MG63 (cell line): ENCODE measurements at places on chromosomes 6 and 20. TPM values are rescaled to one million over a fixed set of nuclear protein-coding genes. Genes with fewer than 3 reads are reported as not detected.
A peak's percentile ranks its signal among the peaks of the same experiment; 100 is the strongest.

DNA sequence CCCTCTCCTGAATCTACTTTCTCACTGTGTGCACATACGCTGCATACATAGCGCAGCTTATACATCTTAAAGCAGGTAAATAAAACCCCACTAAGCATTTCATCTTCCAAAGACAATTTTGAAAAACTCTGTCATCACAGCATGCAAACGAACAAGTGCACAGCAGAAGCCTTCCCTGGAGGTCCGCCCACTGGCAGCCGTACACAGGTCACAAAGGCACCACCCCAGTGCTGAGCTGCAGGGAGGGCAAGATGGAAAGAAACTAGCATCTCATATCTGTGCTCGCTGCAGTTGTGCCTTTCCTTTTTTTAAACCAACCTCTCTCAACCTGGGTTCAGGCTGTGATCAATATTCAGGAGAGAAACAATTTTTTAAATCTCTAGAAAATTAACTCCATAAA, 73.3 kb downstream of the HUS1B start:
- DNase-seq, result no peak

The NCOA3 gene
- 9.2 and 15.3 TPM in 2 replicates for total RNA-seq

GRCh38 chr6:5305968-5306626, 44.8 kb downstream of the FARS2 start:
- DNase-seq, result no peak

DNA sequence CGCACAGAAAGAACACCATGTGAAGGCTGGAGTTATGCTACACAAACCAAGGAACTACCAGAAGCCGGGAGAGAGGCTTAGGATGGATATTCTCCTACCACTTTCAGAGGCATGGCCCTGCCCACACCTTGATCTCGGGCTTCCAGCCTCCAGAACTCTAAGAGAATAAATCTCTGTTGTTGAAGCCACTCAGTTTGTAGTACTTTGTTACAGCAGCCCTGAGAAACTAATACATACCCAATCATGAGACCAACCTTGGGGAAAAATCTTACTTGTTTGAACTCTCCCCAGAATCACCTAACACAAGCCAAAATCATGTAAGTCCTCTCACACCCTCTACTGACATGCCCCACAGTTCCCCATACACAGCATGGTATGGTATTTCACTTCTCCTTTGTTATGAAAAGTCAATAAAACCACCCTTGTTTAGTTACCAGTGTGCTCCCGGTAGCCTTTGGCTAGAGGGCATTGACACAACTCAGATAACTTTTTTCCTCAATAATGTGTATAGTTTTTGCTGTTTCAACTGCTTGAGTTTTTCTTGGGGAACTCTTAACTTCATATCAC, 40.7 kb upstream of the SLC2A12 start:
- no peak for DNase-seq

The FGD2 gene
- total RNA-seq, result 0.33 TPM in 1 of 2 replicates, not detected in the other

The HCRTR2 gene
- total RNA-seq, result not detected in 2 replicates

DNA sequence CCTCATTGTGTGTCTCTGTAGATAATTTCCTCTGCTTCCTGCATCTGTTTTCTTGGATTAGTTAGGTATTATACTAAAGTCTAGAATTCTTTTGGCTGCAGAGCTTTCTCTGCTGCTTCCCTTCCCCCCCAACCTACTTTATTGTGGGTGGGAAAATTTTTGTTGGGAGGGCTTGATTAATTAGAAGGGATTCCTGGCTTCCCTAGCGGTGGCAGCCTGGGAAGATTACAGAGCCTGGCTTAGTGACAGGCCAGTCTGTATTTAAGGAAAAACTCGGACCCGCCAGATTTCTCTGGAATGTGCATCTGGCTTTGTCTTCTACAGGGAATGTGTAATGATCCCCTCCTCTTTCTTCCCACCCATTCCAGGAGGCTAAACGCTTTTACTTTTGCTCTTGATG, 31.2 kb downstream of the SLX4IP start:
- no peak for DNase-seq

The PAX1 gene
- total RNA-seq, result not detected in 2 replicates

DNA sequence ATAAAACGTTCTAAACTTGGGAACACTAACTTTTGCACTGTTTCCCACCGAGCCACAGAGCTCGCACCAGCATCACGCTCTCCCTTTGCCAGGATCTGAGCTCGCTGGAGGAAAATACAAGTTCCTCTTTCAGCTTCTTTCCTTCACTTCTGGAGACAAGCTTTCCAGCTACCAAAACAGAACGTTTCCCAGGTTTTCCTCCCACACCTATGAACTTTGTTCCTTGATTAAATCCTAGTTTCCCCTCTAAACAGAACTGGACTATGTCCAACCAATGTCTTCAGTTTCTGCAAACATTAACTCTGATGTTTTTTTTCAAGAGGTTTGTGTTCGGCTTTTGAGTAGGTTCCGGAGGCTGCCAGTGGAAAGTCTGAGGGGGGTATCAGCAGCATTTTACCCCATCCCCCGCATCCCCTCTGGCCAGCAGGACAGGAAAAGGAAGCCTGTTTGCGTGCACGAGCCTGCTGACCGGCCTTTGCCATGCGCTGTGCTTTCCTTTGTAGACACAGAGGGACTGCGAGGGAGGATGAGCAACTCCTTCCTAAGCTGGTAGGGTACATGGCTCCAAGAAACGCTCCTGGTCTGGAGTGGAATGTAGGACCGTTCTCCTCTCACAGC, 135.5 kb downstream of the LY86 start:
- peak; percentile 80 for DNase-seq

The ZNF341 gene
- total RNA-seq, result 1.0 and 1.5 TPM in 2 replicates

The SMIM8 gene
- 7.5 and 10.9 TPM in 2 replicates for total RNA-seq

The TUBB2B gene
- 8.6 and 27.6 TPM in 2 replicates for total RNA-seq

- no peak for DNase-seq
Measured at GRCh38 chr20:46107061-46107460, 11.1 kb upstream of the CD40 start.

GRCh38 chr6:7142918-7143475, 35.2 kb downstream of the RREB1 start:
- DNase-seq, result no peak

The CST5 gene
- not detected in 2 replicates for total RNA-seq

The RAET1G gene
- 3.2 TPM in 1 of 2 replicates, not detected in the other for total RNA-seq

GRCh38 chr6:158439255-158439654, 120.6 kb upstream of the TMEM181 start:
- DNase-seq, result no peak

- DNase-seq, result no peak
Measured at GRCh38 chr6:155033021-155033791, 38.1 kb downstream of the TIAM2 start.

DNA sequence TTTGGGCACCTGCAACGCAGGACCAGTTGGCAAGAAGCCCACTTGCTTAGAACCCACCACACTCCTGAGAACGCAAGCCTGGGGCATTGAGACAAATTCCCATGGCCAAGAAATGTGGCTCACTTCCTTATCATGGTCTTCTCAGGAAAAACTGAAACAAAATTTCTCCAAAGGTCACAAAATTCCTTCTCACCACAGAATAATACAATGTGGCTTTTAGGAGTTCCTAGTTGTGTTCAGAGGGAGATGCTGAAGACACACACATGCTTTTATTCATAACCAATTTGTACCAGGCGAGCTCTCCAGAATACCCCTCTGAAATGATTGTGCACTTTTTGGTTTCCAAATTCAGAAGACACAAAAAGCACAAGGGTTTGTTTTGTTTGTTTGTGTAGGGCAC, 31.6 kb downstream of the ADTRP start:
- DNase-seq, result no peak

DNA sequence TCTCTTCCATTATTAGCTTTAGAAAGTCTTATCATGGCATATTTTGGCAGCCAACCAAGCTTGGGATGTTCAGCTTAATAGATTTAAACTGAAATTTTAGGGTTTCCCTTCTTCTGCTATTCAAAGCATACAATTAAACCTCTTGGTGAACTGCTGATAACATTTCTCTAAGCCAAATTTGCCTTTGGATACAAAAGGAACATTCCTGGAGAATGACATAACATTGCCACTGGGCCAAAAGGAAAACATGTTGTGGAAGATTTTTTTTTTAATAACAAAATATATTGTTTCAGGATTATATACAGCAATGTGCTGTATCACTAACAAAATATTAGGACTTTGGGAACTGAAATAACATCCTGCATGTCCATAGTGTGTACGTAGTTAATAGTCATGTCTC, 215.1 kb upstream of the TBX18 start:
- no peak for DNase-seq

- DNase-seq, result no peak
Measured at GRCh38 chr6:112933947-112934346, 586.8 kb downstream of the RFPL4B start.

GRCh38 chr6:157283330-157283898, 39.9 kb downstream of the TMEM242 start:
- DNase-seq, result no peak

DNA sequence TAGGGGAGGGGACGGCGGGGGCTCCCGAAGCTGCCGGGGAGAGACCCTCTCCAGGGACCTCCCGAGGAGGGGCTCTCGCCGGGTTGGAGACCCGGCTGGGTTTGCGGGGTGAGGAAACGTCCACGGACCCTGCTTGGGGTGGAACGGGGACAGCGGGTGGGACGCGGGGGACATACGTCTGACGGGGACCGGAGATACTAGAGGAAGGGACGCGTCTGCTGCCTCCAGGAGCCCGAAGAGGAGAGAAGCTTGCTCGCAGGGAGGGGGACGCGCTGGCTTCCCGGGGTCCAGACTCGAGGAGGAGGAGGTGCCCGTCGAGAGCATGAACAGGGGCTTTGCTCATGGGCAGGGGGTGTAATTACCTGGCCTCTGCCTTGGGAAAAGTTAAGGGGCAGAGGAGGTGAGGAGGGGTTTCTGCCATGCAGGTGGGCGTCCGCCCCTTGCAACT, 593 bp downstream of the DNMT3B start:
- no peak for DNase-seq

DNA sequence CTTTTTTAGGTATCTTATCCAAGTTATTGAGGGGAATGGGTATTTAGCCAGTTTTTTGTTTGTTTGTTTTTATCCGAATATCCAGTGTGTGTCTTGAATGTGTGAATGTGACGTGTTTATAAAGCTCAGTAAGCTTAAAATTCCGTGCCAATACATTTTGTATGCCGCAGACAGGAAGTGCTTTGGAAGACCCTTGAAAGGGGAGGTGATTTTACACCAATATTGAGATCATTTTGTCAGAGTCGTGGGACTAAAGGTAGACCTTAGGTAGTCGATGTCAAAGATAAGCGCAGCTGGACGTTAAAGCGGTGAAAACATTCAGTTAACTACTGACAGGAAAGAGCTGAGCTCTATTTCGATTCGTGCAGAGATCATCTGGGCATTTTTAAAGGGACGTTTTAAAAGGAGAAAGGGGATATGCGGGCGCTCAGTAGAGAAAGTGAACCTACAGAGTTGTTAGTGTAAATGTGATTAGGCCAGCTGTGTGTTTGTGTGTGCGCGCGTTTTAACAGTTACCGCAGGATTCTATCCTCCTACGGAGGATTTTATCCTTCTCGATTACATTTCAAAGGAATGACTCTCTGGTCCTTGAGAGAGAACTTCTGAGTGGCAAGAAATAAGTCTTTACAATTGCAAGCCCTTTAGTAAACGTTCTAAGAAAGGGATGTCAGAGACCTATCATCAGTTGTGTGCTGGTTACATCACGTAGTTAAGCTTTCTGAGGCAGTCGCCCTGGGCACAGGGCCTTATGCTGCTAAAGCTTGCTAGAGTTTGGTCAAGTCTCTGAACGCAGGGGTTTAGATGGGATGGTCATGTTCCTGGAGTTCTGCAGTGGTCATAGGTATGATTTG, 625 bp upstream of the ECHDC1 start:
- DNase-seq, result peak; percentile 9

The PANK2 gene
- total RNA-seq, result 31.4 and 57.1 TPM in 2 replicates

The SIGLEC1 gene
- total RNA-seq, result not detected in 2 replicates

The STMND1 gene
- total RNA-seq, result not detected in 2 replicates

- DNase-seq, result no peak
Measured at GRCh38 chr6:109051301-109052017, 43.2 kb downstream of the SESN1 start.

The IL17A gene
- total RNA-seq, result not detected in 2 replicates

DNA sequence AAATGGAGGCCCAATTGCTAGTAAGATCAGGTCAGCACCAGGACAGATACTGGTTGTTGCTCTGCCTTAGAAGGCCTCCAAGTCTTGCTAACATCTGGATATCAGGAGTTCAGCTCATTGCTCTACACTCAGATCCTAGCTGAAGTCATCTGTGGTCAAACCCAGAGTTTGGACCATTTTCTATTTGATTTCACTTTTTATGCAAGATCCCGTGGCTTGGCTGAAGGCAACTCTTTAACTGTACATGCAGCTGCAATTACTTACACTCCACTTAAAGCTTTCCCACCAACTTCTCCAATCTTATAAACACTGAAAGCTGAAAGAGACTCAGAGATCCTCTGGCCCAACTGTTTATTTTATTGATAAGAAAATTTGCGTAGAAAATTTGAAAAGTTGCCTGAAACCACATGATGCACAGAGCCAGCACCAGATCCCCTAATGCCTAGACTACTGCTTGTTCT, 2.7 kb downstream of the SLC17A2 start:
- peak; percentile 5 for DNase-seq

DNA sequence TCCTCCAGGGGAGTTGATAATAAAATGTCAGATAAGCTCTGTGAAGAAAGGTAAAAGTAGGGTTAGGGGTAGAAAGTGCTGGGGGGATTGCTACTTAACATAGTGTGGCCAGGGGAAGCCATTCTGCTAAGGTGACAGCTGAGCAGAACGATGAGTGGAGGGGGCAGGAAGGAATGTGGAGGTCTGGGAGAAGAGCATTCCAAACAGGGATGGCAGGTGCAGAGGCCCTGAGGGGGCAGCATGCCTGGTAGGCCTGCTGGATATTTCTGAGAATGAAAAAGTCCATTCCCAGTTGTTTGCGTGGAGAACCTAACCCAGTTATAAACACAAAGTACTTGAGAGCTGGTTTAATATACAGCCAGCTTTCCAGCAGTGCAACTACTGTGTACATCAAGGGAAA, 9.3 kb downstream of the GFRA4 start:
- no peak for DNase-seq

The CAPN11 gene
- total RNA-seq, result not detected in 2 replicates

The NR2E1 gene
- 0.25 TPM in 1 of 2 replicates, not detected in the other for total RNA-seq

- no peak for DNase-seq
Measured at GRCh38 chr20:31488115-31488514, 13.0 kb downstream of the REM1 start.

The TMEM74B gene
- not detected in 2 replicates for total RNA-seq

The PNLDC1 gene
- not detected in 2 replicates for total RNA-seq

GRCh38 chr6:138107752-138108592, 753 bp upstream of the PERP start:
- no peak for DNase-seq

DNA sequence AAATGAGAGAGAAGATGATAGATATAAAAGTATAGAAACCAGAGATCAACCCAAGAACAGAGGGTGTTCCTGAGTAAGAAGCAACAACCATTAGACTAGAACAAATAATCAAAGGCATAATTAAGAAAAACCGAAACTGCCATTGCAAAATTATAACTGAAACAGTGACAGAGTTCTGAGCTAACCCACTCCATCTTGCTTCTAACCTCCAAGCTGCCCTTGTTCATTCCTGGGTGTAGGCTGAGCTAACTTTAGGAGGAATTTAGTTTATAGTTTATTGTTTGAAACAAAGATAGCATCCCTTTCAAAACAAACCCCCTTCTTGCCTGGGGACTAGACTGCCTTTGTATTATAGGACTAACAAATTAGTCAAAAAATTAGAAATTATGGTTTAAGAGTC, 56.1 kb upstream of the PRND start:
- DNase-seq, result no peak
